ENCODE measurements at places on chromosomes 11 and 22.

- no peak for DNase-seq
Observed at GRCh38 chr11:107731941-107732688, 20.3 kb upstream of the SLN start.

DNA sequence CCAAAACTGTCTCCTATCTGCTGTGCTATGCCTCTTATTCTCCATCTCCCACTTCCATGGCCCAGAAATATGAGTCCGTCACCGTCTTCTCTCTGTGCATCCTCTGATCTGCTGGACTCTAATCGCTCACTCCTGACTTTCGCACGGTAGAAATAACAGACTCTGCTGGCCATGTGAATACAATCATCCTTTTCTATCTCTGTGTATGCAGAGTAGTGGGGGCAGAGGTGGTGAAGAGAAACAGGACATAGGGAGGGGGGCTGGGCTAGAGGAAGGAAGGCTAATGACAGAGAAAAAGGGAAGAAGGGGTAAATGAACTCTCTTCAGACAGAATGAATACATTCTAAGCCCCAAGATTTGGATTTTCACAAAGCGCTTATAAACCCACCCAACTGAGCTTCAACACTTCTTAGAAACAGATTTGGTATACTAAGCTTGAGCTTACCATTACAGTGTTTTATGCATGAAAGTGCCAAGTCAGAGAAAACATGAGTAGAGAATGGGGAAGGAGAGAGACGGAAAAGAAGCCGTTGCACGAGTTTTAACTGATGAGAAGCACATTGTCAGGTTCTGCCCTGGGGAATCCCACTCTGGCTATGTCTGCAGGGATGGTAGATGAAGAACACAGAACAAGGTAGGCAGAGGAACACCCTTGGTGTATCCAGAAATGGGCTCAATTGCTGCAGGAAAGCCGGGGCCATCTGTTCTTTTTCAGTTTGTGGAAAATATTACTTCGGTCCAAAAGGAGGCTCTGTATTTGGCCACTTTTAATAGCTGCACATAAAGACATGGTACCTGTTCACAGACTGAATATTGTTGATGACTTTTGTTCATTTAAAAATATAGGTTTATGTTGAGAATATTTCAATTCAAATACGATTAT is 324.7 kb downstream of the ETS1 start:
- no peak for DNase-seq

DNA sequence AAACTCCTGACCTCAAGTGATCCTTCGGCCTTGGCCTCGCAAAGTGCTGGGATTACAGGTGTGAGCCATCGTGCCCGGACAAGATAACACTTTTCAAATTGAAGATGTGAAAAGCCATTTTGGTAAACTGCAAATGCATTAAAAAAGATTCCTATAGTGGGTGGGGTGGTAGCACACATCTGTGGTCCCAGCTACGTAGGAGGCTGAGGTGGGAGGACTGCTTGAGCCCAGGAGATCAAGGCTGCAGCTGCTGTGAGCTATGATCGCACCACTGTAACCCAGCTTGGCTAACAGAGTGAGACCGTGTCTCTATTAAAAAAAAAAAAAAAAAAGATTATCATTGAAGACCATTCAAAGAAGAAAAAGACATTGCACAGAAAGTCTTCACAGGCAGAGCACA is 16.9 kb upstream of the ARFGAP3 start:
- no peak for DNase-seq

GRCh38 chr11:99592266-99592665 is 571.5 kb downstream of the CNTN5 start:
- DNase-seq: no peak

GRCh38 chr11:109789901-109790300 is 303.3 kb upstream of the ZC3H12C start:
- no peak for DNase-seq

DNA sequence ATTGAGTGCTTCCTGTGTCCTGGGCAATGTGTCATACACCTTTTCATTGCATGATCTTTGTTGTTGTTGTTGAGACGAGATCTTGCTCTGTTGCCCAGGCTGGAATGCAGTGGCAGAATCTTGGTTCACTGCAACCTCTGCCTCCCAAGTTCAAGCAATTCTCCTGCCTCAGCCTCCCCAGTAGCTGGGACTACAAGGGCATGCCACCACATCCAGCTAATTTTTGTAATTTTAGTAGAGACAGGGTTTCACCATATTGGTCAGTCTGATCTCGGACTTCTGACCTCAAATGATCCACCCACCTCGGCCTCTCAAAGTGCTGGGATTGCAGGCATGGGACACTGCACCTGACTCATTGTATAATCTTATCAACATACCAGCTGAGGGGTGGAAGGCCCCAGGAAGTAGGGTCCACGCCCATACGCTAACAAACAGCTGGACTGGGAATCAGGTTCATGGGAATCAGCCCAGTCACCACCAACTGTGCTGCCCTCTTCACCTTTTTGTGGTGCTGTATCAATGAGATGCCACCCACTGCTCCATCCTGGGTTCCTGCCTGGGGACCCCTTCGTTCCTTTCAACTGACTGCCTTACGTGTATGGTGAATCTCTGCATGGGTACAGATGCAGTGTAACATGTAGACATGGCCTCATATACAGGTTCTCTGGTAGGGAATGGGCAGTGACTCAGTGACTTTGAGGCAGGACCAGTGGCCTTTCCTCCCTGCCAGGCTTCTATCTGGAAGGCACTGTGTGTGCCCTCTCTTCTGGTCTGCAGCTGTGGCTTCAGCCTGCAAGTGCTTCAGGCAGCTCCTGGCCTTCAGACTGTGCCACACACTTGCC is 32.5 kb upstream of the YWHAH start:
- DNase-seq: no peak

- DNase-seq: peak; percentile 91
Observed at GRCh38 chr11:109644152-109644551, 222.2 kb downstream of the C11orf87 start.

DNA sequence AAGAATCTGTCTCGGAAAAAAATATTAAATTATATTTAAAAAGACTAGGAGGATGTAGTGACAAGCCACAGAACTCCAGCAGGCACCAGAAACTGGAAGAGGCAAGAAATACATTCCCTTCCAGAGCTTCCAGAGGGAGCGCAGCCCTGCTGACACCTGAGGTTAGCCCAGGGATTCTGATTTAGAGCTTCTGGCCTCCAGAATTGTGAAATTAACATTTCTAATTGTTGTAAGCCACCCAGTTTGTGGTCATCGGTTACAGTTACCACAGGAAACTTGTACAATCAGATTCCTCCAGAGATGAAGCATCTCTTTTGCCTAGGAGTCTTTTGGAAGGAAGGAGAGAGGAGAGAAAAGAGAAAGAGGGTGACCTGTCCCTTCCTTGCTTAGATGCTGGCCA is 6.4 kb upstream of the UBASH3B start:
- no peak for DNase-seq

GRCh38 chr11:66958956-66959274 is 732 bp upstream of the PC start:
- DNase-seq: no peak
